ENCODE measurements at places on chromosomes 5 and 9.
A peak's percentile ranks its signal among the peaks of the same experiment; 100 is the strongest.

GRCh38 chr9:100219347-100219746 lies 120.3 kb downstream of the INVS start:
- no peak for DNase-seq

- DNase-seq, result no peak
Observed at GRCh38 chr5:14986413-14986812, 114.8 kb upstream of the ANKH start.

DNA sequence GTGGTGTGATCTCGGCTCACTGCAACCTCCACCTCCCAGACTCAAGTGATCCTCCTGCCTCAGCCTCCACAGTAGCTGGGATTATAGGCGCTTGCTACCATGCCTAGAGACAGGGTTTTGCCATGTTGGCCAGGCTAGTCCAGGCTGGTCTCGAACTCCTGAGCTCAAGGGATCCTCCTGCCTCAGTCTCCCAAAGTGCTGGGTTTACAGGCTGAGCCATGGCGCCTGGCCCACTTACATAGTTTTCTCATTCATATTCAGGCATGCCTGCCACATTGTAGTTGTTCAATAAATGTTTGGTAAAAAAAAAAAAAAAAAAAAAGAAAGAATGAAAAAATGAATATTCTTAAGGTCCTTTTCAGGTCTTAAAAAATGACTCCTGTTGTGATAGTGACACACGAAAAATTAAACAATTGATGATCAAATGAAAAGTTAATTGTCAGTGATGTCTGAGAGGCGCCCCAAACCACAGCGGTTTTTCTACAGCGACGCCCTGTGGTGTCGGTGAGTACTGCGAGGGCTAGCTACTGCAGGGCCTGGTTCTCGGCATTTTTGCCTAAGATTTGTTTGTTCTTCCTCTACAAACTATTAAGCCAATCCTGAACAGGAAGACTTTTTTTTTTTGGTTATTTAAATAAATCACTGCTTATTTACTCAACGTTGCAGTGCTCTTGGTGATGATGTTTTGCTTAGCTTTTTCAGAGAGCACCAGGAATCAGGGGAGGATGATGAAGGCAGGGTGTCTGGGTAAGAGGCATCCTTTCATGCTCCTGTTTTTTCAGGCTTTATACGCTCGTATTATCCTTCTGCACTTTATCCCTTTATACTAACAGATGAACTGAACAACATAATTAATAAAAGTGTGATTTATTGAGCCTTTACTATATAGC lies 67.0 kb upstream of the DPYSL3 start:
- peak; percentile 50 for DNase-seq

GRCh38 chr5:169581580-169582227 lies 1.9 kb upstream of the SPDL1 start:
- DNase-seq, result peak; percentile 76

DNA sequence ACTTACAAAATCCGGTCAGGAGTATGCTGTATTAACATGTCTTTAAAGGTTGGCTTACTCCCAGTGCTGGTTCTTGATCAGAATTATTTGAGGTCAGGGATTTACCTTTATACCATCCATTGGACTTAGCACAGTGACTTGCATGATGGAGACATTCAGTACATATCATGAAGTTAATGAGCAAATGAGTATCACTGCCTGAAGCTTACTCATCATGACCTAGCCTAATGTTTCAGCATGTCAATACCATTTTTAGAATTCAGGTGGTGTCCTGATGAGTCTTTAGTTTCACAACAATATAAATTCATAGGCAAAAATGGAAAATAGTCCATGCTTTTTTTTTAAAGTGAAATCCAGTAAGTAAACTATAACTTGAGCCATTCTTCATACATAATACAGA lies 226.0 kb upstream of the C9orf72 start:
- DNase-seq, result no peak

DNA sequence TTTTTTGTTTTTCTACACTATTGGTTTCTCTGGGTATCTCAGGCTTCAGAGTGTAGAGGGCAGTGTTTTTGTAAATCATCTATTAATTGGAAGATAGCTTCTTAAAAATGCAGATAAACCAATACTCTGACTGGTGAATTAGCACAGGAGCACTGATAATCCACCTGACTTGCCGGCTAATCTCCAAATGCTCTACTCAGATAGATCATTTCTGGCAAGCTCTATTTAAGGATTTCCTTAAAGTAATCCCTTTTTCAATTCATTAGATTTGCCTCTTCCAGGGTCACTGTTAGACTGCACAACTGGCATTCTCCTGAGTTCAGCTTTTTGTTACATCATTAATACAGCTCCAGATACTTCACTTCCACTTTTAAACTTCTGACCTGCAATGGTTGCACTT lies 1390.3 kb upstream of the NUDT12 start:
- no peak for DNase-seq

All from stimulated activated CD4-positive, alpha-beta T cell treated with anti-CD3 and anti-CD28 coated beads, Interleukin-15, amount 100 ng/mL, for 24 hours (primary cell).